ENCODE measurements at places on chromosomes 6 and 20.

GRCh38 chr20:32632461-32633354 lies 41.0 kb downstream of the C20orf203 start:
- no peak for DNase-seq

GRCh38 chr6:153058909-153059308 lies 56.4 kb upstream of the MTRF1L start:
- no peak for DNase-seq

GRCh38 chr6:109978174-109979032 lies at the start of gene GPR6:
GPR6 (plus strand) TSS chr6:109978311; CDS start chr6:109979113, 802 bp downstream.
- DNase-seq = peak; percentile 7

GRCh38 chr6:135310291-135310690 lies 129.2 kb downstream of the MYB start:
- DNase-seq = no peak

GRCh38 chr6:136975089-136975715 lies 53.1 kb downstream of the SLC35D3 start:
- DNase-seq = no peak

GRCh38 chr6:155033021-155033791 lies 38.1 kb downstream of the TIAM2 start:
- no peak for DNase-seq

GRCh38 chr6:25960734-25961133 lies 1.9 kb upstream of the TRIM38 start:
- peak; percentile 11 for DNase-seq

GRCh38 chr20:17226410-17227218 lies at the start of gene PCSK2:
PCSK2 (plus strand) TSS chr20:17227040; CDS start chr20:17227306, 266 bp downstream.
- DNase-seq = no peak

DNA sequence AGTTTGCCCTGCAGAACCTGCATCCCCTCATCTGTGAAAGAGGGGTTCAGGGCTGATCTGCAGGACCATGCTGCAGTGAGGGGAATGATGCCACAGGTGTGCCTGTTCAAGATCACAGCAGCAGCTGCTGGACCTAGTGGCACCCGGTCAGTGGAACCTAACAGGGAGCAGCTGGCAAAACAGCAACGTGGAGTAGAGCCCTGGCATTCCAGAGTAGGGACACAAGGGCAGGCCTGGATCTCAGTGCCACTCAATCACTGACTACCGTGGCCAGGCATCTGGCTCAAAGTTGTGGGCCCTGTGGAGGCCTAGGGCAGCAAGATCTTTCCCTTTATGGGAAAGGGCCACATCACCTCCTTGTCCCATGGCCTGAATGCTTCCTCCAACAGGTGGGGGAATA lies 62.2 kb downstream of the INSM1 start:
- DNase-seq = no peak

DNA sequence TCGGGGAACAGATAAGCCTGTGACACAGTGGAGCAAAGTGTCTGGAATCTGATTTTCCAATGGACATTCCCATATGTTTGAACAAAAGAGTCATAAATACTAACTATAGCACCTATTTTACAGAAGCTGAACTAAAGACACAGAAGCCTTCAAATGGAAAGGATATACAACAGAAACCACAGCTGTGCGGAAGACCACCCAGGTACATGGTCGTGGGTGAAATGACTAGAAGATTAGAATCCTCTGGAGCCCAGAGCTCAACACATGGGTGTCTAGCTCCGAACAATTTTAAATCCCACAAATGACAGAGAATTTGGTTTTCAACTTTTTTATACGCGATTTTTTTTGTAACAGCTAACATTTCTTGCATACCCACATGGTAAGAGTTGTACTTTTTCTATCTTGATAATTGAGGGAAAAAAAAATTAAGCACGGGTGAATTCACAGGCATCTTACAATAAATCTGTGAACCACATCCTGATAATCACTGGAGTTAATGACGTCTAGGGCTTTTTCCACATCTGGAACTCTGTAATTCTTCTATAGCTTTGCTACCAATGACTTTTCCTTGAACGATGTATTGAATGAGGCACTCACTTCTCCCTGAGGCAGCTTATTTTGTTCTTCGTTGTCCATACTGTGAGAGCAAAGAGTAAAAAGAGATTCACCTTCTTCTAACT lies 271.1 kb upstream of the AGPAT4 start:
- no peak for DNase-seq

DNA sequence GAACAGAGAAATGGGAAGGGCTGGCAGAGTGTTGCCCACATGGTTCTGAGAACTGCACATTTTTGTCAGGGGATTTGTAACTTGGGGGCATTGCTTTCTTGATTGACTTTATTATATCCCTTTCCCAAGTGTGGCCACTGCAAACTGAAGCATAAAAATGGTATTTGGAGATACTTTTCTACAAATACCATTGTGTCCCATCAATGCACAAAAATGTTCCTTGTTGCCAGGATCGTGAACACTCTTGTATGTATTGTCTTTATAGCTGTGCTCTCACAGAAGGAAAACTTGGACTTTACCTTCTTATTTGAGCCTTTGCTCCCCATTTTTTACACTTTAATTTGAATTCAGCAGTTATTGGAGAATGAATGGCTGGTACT lies 57.1 kb upstream of the C20orf144 start:
- DNase-seq = no peak

DNA sequence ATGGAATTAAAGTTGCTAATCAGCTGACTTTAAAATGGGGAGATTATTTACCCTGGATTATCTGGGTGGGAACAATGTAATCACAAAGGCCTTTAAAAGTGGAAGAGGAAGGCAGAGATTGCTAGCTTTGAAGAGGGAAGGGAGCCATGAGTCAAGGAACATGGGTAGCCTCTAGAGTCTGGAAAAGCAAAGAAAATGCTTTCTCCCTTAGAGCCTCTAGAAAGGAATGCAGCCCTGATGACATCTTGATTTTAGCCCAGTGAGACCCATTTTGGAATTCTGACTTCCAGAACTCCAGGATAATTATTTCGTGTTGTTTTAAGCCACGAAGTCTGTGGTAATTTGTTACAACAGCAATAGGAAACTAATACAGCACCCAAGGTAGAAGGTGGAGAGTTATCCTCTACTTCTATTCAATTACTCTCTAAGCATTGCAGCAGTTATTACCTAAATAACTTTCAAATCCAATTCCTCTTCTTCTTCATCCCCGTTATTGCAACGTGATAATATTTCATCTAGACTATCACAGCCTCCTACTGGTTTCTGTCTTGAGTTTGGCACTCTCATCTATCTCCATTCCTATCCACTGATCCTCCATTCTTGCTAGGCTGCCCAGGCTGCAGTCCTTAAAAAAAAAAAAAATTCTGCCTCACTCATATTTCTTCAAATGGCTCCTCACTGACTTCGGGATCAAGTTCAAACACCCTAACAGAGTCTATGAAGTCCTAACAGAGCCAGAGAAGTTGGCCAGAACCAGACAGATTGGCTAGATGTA lies 224.3 kb downstream of the BTBD9 start:
- DNase-seq = no peak

GRCh38 chr6:83057705-83058321 lies 7.8 kb downstream of the UBE3D start:
- no peak for DNase-seq

- peak; percentile 59 for DNase-seq
Observed at GRCh38 chr6:129709769-129710449, at the start of gene ARHGAP18. ARHGAP18 (minus strand) TSS chr6:129710177; CDS start chr6:129710136, 41 bp downstream.

DNA sequence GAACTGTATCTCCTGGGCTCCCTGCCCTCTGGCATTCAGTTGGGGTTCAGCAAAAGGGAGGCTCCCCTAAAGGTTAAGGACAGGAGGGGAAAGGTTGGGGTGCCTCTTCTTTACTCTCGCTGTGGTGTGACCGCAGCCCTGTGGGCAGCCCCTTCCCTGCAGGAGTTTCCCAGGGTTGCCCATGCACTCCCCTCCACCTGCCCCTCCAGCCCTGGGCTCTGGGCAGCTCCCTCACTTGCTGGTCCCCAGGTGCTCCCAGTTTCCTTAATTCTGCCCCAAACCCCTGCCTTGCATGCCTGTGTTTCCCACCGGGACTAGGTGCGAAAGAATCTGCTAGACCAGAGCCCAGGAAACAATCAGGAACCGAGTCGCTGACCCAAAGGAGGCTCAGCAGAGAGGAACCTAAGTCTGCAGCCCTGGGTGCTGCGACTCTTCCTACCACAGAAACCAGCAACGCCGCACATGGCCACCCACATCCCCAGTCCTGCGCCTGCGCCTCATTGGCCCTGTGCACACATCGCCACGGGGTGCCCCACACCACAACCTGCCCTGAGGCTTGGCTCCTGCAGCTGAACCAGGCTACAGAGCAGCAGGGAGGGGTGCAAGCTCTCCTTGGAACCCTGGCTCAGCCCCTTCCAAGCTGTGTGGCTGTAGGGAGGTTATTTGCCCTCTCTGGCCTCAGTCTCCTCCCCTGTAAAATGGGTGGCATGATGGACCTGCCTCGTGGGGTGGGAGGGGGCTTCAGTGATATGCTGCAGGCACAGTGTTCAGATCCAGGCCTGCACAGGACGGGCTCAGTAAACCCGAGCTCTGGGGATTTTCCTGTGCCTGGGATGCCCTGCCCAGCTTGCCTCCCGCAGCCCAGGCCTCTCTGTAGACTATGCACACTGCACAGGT lies 487.6 kb downstream of the PREX1 start:
- no peak for DNase-seq

- DNase-seq = no peak
Observed at GRCh38 chr6:125809570-125810170, 18.9 kb downstream of the NCOA7 start.

DNA sequence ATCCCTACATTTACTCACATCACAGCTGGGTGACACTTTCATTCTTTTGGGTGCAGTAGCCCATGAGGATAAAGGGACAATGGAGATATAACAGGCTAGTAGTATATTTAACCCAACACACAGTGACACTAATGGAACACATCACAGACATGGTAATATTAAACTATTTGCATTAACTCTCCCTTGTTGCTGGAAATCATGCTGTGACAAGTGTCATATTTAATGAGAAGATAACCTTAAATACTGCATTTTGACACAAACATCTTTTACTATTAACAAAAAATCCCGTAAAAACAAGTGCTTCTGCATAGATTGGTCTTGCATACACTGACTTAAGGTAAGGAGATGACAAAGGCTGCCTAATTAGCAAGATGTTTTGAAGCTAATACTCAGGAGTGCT lies 45.5 kb downstream of the CNR1 start:
- DNase-seq = no peak

GRCh38 chr6:168083514-168083885 lies 4.5 kb upstream of the FRMD1 start:
- no peak for DNase-seq

DNA sequence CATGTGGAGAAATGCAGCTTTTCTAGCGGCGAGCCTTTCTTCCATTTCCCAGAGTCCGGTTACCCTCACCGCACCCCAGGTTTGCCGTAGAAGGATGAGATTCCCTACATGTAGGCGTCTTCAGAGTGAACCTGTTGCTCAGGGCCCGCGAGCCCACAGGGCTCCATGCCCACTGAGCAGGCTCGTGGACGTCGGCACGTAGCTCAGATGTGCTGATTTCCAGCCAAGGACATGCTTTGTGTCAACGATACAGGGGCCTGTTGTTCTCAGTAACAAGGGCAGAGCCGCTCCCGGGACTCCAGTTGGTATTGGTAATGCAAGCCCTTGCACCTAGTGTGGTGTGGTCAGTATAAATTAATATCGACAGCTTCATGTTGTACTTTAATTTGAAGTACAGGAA lies 159.6 kb downstream of the MTHFD1L start:
- no peak for DNase-seq

GRCh38 chr6:144497650-144498049 lies 212.5 kb downstream of the UTRN start:
- DNase-seq = no peak

- DNase-seq = no peak
Observed at GRCh38 chr6:30684386-30685156, 1.9 kb downstream of the PPP1R18 start.

DNA sequence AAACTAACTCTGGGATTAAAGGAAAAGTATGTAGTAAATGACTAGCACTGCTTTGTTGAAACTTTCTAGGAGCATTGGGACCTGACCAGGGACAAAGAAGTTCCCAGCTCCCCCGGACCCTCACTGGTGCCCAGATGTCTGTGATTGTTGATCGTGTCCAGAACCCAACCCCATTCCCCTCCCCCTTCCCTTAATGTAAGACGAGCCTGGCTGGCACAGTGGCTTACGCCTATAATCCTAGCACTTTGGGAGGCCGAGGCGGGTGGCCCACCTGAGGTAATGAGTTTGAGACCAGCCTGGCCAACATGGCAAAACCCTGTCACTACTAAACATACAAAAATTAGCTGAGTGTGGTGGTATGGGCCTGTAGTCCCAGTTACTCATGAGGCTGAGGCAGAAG lies 750.3 kb downstream of the CBLN4 start:
- DNase-seq = no peak

DNA sequence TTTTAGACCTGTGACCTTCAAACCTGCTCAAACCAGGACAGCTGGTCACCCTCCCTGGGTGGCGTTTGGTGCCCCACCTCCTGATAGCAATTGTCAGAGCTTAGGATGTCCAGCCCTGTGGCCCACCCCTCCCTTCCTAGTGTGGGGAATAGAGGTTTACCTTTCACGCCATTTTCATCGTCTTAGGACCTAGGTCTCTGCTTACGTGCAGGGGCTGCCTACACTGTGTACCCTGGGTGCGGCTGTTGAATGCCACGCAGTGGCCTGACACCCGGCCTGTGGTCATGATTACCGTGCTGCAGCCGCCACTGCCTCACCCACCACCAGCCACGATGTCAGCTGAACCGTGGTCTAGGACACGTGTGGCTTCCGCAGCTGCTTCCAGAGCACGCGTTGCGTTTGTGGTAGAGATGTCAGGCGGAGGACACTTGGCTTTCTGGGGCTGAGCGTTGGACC lies 157.3 kb downstream of the DTNBP1 start:
- DNase-seq = no peak

DNA sequence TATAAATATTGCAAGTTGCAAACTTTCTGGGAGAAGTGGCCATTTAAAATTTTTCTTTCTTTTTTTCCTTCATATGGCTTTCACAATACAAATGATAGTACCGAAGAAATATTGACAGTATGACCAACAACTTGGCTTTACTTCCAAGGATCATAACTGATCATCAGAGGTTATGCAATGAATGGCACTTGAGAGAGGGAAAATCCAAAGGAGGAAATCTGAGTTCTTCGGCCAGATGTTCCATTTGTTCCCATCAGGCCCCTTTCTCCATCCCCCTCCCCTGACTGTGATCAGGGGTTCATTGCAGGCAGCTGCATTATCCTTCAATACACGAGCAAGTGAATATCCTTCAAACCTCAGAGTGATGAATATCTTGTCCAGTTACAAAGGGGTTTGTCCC lies 130.0 kb upstream of the UST start:
- DNase-seq = no peak

DNA sequence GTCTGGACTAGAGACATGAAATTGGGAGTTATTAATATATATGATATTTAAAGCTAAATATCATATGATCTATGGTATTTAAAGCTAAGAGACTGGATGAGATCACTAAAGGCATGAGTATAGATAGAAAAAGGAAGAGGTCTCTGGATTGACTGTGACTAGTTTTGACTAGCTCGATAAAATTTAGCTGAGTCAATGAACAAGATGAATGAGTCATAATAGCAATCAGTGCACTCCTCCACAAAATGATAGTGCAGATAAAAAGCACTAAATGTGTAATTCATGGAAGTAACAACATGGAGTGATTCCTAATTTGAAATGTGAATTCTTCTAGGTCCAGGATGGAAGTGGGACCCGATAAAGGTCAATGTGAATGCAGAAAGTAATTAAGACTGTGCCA lies 127.4 kb downstream of the PFDN4 start:
- DNase-seq = no peak
